NCI-H187 (cell line): ENCODE measurements at places on chromosomes 3 and 15.

DNA sequence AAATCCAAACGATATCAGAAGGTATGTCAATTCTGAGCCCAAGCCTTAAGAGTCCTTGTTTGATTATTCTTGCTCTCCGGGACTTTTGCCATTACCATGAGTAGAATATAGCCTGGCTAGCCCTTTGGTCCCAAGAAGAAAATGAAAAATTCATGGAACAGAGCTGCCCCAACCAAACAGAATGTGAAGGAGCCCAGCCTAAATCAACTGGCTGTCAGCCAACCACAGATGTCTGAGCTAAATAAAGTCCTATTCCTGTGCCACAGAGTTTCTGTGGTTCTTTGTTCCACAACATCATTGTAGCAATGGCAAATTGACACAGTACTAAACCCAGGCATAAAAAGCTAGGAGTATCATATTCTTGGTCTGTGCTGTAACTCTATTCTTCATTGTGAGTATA is 185.2 kb downstream of the CPNE4 start:
- no peak for DNase-seq

DNA sequence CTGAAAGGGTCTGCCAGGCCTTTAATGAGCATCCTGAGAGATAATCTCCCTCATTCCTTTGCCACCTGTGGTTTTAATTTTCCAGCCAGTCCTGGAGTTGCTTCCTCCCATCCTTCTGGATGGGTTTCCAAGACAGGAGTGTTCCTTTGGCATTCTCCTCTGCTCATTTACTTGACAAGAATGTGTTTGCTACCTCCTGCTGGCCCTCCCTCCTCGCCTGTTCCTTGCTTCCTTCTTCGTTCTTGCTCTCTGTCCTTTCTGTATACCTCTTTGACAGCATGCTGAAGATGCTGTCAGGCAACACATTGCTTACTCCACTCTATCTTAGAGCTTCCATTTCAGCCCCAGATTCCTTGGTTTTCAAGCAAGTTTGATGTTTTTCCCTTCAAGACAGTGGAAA is 46.0 kb downstream of the ERC2 start:
- DNase-seq, result no peak

- no peak for DNase-seq
Measured at GRCh38 chr3:123818324-123818920, 65.7 kb downstream of the MYLK start.

GRCh38 chr3:34053626-34054025 is 255.2 kb downstream of the PDCD6IP start:
- no peak for DNase-seq

DNA sequence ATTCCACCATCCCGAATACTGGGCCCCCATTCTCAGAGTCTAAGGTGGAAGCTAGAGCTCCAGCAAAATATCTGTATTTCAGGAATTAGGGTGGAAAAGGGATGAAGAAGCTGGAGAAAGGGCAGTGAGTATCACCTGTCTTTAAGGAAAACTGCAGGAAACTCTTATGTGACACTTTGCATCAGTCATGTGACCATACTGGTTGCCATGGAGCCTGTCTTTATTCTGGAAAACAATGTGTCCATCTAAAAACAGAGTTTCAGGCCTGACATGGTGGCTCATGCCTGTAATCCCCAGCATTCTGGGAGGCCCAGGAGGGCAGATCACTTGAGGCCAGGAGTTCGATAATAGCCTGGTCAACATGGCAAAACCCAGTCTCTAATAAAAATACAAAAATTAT is 52.9 kb upstream of the FSIP1 start:
- DNase-seq, result no peak

DNA sequence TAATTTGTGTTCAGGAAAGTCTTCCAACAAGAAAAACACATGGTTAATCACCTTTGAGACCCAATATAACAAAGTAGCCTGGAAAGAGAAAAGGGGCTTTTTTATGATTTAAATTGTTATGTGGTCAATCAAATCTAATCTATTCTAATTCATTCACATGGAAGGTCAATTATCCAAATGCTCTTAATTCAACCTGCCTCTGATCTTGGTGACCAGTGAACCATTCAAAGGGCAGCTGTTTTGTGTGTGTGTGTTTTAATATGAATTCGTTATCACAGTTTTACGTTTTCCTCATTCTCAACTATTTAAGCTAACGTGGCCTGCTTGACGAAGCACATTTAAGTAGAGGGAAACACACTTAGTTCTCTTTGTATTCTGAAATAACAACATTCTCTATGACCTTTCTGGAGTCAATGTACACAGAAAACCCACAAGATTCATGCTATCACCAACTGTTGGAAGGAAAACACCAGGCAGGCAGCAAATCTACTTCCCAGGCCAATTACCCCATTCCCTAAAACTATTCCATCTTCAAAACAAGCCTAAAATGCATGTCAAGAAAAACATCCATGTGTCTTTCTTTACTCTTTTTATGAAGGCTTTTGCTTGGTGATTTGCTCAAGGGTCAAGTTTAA is 195.4 kb downstream of the SUCLG2 start:
- no peak for DNase-seq

DNA sequence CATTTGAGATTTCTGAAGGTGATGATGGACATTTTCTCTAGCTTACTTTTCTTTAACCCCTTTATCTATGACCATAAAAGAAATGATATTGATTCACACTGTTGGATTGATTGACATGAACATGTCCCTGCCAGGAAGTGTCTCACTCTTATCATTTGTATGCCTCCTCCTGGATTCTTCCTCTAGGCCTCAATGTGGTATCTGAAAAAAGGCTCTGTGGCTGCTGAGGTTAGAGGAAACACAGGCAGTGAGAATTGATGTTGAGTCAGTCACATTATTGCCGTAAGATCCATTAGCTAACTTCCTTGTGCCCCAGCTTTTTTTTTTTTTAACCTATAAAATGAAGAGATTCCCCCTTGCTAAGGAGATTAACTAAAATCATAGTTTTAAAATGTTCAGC is 8.0 kb upstream of the THRB start:
- DNase-seq, result no peak

DNA sequence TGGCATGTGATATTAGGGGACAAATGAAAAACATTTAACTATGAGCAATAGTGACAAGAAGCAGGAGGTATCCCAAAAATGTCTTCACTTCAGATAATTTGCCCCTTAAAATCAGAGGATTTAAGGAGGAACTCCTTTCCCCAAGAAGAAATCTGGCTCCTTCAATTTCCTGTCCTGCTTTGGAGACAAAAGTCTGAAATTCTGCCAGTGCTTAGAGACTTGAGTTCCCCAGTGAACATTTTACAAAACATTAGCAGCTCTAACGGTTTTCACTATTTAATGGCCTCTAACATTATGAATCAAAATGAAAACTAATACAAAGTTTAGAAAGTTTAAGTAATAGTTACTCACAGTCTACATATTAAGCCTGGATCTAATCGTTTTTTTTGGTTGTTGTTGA is 40.3 kb upstream of the ZNF385D start:
- no peak for DNase-seq

DNA sequence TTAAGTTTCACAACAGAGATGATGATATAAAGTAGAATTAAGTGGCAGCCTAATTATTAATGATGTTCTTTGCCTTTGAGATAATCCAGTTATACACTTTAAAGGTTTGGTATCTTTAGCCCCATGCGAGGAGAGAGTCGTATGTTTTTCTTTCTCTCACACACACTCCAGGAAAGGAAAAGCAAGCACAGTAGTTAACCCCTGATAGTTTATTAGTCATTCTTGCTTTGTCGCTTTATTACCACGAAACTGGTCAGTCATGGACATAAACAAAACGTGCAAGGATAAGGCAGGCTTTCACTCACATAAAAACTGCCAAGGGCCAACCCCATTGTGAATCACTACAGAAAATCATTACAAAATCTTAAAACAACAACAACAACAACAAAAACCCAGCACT is 866.9 kb downstream of the FHIT start:
- DNase-seq, result no peak

GRCh38 chr3:14439501-14440167 is 37.2 kb downstream of the SLC6A6 start:
- DNase-seq, result peak; percentile 57

DNA sequence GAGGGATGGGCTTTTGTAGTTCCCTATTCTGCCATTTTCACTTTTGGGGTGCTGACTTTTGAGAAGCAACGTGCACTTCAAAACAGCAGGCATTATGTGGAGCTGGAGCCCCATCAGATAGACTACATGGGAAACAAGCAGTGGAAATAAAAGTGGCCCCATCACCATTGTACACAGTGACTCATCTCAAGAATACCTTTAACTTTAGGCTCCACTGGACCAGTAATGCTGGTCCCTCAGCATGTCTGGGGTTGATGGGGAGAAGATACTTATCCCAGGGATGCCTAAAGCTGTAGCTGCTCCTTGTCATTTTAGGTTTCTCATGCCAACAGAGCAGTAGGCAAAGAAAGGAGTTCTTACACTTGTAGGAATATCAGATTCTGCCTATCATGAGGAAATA is 45.0 kb downstream of the LSM3 start:
- DNase-seq, result no peak

- no peak for DNase-seq
Measured at GRCh38 chr3:192042116-192042515, 581.2 kb downstream of the PYDC2 start.

DNA sequence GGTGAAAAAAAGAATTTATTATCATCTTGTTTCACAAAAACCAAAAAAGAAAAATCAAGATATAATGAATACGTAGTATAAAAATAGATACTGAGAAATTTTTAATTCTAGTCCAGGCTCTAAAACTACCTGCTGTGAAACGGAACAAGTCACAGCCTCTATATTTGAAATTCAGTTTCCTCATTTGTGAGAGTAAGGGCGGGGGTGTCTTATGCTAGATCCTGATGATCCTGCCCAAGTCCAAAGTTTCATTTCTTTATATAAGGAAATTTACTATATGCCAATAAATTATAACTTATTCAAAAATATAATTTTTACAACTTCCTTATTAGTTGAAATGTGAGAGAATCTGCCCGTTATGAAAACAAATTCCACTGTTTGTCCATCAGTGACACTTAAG is 385.7 kb downstream of the CGGBP1 start:
- DNase-seq, result no peak

- DNase-seq, result no peak
Measured at GRCh38 chr3:23760871-23761373, 44.8 kb upstream of the UBE2E1 start.

GRCh38 chr3:146342989-146343388 is 92.1 kb upstream of the PLSCR4 start:
- DNase-seq, result no peak

- no peak for DNase-seq
Measured at GRCh38 chr15:82663186-82663600, 16.0 kb upstream of the CPEB1 start.

GRCh38 chr3:98886525-98886924 is 15.0 kb downstream of the DCBLD2 start:
- no peak for DNase-seq

DNA sequence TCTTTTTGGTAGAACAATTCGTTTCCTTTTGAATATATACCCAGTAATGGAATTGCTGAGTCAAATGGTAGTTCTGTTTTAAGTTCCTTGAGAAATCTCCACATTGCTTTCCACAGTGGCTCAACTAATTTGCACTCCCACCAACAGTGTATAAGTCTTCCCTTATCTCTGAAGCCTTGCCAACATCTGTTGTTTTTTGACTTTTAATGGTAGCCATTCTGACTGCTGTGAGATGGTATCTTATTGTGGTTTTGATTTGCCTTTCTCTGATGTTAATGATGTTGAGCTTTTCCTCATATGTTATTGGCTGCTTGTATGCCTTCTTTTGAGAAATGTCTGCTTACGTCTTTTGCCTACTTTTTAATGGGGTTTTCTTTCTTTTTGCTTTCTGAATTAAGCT is 270.6 kb upstream of the MEIS2 start:
- no peak for DNase-seq

DNA sequence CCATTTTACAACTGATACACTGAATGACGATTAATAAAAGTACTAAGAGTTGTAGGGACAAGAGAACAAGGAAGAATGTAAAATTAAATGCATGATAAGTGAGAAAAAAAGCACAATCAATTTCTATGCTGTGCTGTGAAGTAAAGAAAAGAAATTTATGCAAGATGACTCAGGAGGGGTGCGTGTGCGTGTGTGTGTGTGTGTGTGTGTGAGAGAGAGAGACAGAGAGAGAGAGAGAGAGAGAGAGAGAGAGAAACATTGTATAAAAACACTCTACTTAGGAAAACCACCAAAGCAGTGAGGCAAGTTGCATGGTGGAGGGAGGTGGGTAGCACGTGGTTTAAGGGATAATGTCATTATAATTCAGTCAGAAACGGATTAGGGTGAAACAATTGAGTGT is 580.8 kb upstream of the ALCAM start:
- DNase-seq, result no peak

DNA sequence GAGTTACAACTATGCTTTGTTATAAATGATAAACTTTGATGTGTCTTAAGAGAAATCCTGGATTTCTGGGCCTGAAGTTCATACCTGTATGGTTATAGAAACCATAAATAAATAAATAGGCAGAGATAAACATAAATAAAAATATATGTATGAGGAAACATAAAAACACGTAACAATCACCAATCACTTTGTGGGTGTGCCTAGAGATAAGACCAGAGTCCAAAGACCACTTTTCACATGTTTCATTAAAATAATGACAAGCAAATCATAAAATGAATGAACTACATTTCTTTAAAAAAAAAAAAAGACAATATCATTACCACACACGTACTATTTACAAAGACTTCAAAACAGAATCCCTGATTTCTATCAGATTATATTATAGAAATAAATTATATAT is 14.1 kb downstream of the PIK3R4 start:
- no peak for DNase-seq

GRCh38 chr3:183764847-183765731 is 60.3 kb downstream of the MAP6D1 start:
- DNase-seq, result no peak

DNA sequence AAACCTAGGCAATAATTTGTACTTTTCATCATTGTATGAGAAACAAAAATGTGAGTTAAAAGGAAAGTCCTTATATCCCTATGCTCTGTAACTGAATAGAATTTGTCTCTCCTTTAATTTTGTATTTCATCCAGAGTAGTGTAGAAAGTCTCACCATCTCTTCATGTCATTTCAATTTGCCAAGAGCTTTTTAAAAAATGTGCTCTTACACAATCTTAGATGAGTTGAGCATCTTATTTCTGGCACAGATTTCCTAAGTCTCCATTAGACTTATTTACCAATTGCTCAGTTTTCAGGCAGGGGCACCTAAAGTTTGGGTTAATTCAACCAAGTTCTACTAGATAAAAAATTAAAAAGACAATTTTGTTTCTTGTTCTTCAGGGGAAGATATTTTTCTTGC is 201.5 kb upstream of the RBMS3 start:
- no peak for DNase-seq

- no peak for DNase-seq
Measured at GRCh38 chr3:50153782-50154475, 1.2 kb upstream of the SEMA3F start.

- no peak for DNase-seq
Measured at GRCh38 chr3:128854475-128854874, 24.9 kb upstream of the ACAD9 start.

- no peak for DNase-seq
Measured at GRCh38 chr15:62060896-62061280, 641 bp upstream of the VPS13C start.
